Renal cortical epithelial cell (primary cell): ENCODE measurements at places on chromosomes 2 and 18. TPM values are rescaled to one million over a fixed set of nuclear protein-coding genes. Genes with fewer than 3 reads are reported as not detected.

- DNase-seq, result no peak
Observed at GRCh38 chr18:26435415-26436095, 112.8 kb downstream of the KCTD1 start.

DNA sequence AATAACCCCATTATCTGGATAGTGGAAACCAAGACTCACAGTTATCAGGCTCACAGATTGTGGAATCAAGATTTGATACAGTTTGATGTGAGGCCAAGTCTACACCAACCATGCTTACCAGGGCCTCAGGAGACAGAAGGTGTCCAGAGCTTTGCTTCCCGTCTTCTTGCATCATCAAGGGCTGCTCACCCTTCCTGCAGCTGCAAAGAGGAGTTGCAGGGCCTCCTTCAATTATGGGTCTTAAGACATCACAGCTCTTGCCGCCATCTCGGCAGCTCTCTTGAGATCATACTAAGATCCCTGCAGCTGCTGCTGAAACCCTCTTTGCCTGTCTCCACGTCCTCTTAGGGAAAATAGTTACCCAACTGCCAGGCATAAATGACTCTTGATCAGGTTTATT, 176.0 kb downstream of the MGAT5 start:
- no peak for DNase-seq

Gene ALPG
- total RNA-seq, result not detected in 2 replicates

Gene ANO7
- total RNA-seq, result 1.2 and 1.8 TPM in 2 replicates

Gene COLEC12
- 0.52 and 34.7 TPM in 2 replicates for total RNA-seq

- no peak for DNase-seq
Observed at GRCh38 chr18:78926243-78926615, 53.4 kb upstream of the SALL3 start.

Gene EVX2
- total RNA-seq, result not detected in 2 replicates

DNA sequence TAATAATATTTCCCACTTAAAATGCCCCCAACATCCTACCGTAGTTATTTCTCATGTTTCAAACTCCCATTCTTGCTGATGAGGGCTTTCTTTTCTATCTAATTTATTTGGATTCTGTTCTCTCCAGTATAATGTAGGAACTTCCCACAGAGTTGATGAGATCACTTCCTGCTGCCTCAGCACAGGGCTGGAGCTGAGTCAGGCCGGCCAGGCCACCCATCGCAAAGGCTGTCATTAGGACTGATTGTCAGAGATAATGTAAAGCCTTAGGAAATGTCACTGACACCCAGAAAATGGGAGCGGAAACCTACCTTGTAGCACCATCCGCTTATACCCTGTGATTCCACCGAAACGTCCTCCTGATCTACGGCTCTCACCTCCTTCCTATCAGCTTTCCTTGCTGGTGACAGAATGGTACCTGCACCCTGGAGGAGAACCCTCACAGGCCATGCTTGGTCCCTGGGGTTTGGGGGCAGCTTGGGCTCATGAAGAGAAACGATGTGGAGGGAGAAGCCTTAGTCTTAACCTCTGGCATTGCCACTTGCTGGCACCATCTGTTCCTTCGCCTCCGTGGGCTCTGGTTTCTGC, 672.8 kb upstream of the ID2 start:
- no peak for DNase-seq

DNA sequence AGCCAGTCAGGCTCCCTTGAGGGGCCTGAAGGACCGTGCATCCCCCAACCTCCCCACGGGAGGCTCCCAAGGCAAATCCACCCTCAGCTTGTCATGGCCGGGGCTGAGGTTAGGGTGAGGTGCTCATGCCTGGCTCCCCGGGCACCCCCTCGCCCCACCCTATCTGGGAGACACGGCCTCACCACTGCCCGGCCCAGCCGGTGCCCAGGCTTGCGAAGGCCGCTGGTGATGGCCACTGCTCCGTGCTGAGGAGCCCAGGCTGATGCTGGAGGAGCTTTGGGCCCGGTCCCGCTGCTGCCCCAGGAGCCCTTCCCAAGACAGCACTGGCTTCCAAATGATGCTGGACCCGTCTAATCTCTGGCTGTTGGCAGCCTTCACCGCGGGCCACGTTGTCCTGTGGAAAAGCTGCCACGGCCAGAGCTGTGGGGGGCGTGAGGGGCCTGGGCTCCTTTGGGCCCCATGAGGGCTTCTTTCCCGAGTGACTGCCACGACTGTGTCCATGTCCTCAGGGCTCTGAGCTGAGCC, 135.7 kb upstream of the CTDP1 start:
- DNase-seq, result no peak

GRCh38 chr2:220670511-220670910, 901.6 kb downstream of the EPHA4 start:
- DNase-seq, result peak; percentile 44

DNA sequence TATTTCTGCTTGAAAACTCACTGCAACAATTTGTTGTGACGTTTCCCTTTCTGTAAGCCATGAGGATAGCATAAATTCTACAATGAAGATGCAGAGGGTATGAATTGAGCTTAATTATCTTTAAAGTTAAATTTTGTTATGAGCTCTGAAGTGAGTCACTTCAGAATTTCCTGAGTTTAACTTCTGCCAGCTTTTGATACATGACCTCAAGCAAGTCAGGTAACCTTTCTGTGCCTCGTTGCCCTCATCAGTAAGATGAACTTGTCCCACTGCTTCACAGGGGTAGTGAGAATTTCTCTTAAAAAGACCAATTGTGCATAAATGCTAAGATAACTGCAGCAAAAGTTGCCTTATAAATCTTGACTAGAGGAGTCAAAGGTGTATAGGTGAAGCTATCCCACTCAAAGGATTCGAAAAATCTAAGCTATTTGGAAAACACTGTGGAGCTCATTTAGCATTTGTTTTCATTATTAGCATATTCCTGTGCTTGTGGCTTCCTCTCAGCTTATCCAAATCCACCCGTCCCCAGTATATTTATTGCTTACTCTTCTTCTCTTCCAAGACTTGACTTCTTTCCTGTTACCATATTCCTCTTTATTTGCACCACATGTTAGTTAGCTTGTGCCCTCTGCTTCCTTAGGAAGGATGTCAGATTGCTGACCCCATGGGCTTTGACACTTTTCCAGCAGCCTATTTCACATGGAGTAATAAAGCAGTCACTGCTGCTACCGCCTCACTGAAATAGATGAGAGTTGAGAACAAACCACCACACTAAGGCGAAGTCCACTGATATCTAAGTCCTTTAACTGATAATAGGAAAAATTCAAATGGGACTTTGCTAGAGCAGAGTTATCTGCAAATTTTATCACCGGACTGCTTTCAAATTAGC, 428.6 kb downstream of the ERBB4 start:
- peak; percentile 4 for DNase-seq

DNA sequence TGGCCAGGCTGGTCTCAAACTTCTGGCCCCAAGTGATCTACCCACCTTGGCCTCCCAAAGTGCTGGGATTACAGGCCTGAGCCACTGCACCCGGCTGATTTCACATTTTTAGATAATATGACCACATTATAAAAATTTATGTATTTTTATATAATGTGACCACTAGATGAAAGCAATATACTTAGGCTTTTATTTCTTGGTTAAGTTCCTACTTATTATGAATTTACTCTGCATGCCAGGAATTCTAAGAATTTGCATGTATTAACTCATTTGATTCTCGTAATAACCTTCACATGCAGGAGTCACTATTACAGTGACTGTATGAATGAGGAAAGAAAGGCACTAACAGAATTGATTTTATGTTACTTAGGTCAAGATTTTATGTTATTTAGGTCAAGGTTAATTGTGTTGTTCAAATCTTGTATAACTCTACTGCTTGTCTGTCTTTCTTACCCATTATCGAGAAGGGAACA, 25.6 kb upstream of the CASP8 start:
- peak; percentile 57 for DNase-seq

- no peak for DNase-seq
Observed at GRCh38 chr2:217638031-217638430, 364.8 kb downstream of the TNS1 start.

GRCh38 chr2:177261116-177262060, 3.1 kb downstream of the NFE2L2 start:
- DNase-seq, result no peak

DNA sequence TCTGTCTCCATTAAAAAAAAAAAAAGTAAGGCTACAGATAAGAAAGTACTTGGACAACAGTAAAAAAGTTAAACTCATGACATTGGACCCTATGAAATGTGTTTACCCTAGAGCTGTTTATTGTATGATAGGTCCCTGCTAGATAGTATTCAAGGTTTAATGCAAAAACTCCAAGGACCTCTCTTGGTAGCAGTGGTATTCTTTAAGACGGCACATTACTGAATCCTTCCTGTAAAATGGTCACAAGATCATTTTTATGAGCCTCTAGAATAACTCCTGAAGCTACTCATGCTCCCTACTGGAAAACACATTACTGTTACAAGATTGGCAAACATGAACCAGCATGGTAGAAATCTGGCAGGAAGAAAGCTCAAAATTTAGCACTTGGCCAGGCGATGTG, 38.8 kb downstream of the GALM start:
- no peak for DNase-seq

GRCh38 chr2:145919477-145919876, 1399.6 kb upstream of the ZEB2 start:
- no peak for DNase-seq

- peak; percentile 76 for DNase-seq
Observed at GRCh38 chr2:18899725-18900124, 310.4 kb upstream of the NT5C1B start.

Gene CYS1
- 34.2 and 223 TPM in 2 replicates for total RNA-seq
